ENCODE measurements at places on chromosomes 2 and 18.

GRCh38 chr2:127179766-127180165, 40.3 kb downstream of the CYP27C1 start:
- no peak for DNase-seq

- no peak for DNase-seq
These were observed 50.6 kb upstream of the GPC1 start for GRCh38 chr2:240384711-240385450.

DNA sequence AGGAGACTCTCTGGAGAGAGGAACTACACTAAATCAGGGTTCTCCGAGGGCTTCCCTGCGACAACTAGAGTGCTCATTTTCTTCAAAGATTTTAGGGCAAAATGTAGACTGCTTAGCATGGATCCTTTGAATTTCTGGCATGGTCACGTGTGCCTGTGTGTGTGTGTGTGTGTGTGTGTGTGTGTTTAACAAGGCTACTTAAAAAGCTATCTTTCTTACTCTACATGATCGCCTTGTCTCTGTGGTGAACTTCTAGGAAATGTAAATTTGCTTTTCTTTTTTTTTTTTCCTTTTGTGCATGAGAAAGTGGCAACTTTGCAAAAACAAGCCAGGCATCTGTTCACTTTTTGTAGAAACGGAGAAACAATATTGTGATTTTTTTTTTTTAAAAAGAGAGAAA, 43.9 kb downstream of the SOX11 start:
- DNase-seq, result no peak

DNA sequence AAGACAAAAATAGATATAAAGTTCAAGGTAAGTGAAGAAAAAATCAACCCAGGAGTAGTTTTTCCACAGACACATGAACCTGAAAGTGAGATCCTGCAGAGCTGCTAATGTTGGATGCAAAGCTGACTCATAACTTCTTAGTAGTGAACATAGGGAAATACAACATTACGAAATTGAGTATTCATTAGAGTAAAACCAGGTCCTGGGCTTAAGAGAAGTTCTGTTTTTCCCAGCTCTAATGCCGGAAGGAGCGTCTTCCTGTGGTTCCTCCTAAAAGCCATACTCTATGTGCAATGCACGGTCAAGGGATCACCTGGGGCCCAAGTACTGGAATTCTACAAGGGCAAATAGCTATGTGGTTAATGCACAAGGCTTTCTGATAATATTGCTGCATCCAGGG, 141.7 kb downstream of the RBMS1 start:
- no peak for DNase-seq

DNA sequence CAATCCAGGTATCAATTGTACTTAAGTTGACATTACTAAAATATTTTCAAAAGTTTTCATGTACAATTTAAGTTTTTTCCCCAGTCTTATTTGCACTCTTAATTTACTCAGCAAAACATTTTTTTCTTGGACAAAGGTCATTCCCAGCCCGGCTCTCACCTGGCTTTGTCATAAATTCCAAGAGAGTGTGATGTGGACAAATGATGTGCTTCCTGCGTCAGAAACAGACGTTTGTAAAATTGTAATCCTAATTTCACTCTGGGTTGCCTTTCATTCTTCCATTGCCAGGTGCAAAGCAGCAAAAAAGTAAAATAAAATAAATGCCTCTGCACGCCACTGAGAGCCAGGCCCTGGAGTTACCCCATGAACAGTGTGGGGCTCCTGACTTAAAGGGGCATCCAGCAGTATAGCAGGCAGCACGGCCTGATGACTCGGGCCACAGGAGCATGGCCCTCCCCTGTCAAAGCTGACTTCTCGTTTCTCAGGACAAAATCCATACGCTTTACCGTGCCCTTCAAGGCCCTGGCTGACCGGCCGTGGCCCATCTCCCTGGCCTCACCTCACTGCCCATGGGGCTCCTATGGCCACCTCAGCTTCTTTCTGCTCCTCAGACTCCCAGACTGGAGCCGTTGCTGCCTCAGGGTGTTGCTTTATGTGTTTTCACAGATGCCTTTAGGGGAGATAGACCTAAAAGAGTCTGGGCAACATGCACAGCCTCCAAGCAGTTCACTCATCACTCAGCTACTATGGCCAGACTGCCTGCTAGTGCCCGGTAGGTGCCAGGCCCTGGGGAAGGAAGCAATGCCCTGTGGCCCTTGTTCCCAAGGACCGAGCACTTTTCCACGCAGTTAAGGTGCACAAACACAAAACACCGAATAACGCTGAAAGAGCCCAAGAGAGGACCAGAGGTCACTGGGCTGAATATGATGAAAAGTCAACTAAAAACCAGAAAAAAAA, 7.6 kb upstream of the TMEM185B start:
- no peak for DNase-seq

DNA sequence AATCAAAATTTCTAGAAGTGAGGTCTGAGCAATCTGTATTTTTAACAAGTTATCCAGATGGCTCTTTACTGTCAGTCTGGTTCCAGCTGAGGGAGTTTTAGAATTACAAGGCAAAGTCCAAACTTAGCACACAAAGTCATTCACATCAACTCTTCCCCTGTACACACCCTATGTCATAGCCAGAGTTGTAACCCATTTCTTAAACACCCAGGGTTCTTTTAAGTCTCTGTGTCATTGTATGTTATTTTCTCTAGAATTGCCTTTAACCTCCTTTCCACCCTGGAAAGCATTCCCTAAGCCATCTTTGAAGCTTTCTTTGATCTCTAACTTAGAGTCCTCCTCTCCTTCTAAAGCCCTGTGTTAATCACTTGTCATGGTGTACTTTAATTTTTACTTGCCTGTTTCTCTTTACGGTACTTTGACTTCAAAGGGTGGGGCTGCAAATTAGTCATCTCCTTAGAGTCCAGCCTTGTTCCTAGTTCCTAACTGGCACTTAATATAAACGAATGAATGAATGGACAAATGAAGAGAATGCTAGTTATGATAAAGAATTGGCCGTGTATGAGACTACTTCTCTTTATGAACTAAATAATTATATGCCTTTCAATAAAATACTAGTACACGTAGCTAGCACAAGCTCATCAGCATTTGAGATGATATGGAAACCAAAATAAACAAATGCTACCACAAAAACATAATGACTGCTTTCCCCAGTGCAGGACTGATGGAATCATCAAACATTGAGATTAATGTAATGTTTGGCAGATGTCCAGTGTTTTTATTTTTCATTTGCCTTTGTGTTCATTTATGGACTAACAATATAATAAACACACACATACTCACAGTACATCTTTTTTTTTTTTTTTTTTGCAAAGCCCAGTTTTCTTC, 11.9 kb upstream of the ACTR3 start:
- DNase-seq, result no peak

DNA sequence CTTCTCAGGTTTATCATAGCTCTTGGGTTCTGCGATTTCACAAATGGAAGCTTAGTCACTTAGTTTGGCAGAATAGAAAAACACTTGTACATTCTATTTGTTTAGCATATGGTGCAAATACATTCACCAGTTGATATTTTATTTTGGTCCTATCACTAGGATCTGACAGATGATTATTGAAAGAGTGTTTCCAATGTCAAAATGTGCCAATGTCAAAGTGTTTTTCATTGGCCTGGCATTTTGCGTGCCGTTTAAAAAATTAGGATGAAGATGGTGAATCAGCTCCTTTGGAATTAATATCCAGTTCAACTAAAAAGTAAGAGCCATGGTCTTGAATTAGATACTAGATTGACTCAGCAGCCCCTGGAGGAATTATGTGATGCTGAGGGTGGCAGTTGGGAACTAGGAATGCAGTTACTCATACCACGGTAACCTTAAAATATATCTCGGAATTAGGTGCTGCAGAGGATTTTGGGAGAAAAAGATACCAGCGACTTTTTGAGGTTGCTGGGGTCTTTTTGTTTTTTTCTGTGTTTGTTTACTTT, 87.0 kb downstream of the SPHKAP start:
- no peak for DNase-seq

DNA sequence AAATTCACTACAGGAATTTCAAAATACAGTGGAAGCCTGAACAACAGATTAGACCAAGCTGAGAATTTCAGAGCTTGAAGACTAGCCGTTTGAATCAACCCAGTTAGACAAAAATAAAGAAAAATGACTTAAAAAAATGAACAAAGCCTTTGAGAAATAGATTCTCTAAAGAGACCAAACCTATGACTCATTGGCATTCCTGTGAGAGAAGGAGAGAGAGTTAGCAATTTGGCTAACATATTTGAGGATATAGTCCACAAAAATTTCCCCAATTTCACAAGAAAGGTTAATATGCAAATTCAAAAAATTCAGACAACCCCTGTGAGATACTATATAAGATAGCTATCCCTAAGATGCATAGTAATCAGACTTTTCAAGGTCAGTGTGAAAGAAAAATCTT, 78.0 kb downstream of the MYO3B start:
- DNase-seq, result no peak

- no peak for DNase-seq
These were observed 713.7 kb upstream of the CHAC2 start for GRCh38 chr2:53053937-53054336.

- no peak for DNase-seq
These were observed 2.1 kb upstream of the HAAO start for GRCh38 chr2:42794271-42795046.

GRCh38 chr2:86211033-86211795, 12.0 kb downstream of the MRPL35 start:
- no peak for DNase-seq

DNA sequence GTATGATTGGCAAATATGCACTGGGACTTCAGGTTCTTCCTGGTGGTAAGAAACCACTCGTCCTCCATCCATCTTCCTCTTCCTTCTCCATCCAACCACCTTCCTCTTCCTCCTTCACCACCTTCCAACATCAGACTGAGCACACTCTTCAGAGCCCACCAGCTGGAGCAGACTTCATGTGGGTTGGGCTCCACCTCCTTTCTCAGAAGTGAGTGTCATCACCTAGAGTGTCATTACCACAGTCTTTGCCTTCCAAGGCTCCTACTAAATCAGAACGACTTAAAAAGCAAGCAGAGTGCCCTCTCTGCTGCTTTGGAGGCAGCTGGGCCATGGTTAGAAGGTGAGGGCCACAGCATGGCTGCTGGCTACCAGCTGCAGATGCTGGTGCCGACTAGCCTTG, 171.6 kb downstream of the SH3RF3 start:
- no peak for DNase-seq

GRCh38 chr2:11602563-11603204, 67.3 kb downstream of the NTSR2 start:
- no peak for DNase-seq

DNA sequence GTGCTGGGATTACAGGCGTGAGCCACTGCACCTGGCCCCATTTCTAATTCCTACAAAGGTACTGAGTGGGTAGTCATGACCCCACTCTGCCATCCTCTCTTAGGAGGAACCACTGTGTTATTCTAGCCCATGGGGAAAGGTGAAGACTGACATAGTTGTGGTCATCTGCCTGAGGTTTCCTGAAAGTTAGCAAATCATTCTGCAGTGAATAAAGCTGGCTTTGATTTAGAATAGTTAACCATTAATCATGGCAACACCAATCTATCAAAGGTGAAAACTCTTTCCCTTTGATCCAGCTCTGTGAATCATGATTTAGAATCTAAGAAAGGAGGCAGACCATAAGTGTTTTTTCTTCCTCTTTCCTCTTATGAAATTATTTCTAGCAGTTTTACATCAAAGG, 50.8 kb downstream of the SUMO1 start:
- DNase-seq, result no peak

DNA sequence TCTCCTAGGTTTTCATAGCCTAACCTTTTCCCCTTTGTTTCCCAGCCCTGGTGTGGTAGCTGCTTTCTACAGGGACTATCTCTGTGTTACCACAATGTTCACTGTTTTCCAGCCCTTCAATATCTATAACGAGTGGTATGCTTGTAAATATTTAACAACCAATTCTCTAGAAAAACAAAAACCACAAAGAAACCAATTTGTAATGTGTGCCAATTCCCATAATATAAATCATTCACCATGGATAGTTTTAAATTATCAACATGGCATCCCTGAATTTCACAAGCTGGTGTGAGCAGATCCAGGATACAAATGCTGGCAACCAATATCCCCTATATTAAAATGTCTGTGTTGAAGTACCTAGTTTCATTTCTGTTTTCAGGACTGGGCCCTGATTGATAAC, 207.5 kb upstream of the FBXO11 start:
- DNase-seq, result no peak

DNA sequence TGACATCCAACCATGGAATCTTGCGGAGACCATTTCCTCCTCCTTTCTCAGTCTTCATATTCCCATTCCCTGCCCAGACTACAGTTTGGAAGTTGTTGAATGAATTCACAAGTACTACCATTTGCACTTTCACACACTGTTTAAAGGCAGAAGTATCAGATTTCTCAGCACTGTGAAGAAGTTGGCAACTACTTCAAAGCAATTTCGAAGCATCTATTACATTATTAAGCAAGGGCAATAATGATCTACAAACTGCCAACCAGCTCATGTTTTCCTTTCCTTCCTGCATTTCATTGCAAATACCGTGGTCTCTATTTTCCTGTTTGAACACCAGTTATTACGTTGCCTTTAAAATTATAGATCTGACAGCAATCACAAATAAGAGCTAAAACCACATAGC, 105.5 kb downstream of the IRS1 start:
- no peak for DNase-seq

DNA sequence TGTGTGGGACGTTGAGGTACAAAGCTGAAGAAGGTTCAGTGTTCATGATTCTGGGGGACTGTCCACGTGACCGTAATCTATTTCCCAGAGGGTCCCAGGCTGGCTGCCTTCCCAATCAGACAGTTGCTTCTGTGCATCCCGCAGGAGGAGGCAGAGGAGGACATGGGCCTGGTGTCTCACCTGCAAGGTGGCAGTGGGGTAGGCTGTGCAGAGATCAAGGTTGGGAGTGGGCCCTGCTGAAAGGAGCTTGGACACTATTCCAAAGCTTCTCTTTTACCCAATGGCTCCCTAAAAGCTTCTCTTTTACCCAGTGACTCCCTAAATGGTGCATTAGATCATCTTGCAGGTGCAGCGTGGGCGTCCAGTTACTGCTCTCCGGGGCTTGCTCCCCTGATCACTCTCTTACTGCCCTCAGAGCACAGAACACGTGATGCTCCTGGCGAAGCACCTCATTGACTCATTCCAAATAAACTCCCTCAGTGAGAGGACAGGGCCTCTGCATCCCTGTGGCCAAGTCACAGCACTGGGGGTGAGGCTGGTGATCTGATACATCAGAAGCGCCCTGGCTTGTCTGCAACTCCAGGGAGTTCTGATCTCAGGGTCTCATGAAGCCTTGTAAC, 41.5 kb downstream of the RNF144A start:
- DNase-seq, result no peak

- DNase-seq, result no peak
These were observed 23.8 kb upstream of the PTMA start for GRCh38 chr2:231684314-231685223.

GRCh38 chr2:140108706-140109475, 1328.7 kb upstream of the NXPH2 start:
- DNase-seq, result no peak

DNA sequence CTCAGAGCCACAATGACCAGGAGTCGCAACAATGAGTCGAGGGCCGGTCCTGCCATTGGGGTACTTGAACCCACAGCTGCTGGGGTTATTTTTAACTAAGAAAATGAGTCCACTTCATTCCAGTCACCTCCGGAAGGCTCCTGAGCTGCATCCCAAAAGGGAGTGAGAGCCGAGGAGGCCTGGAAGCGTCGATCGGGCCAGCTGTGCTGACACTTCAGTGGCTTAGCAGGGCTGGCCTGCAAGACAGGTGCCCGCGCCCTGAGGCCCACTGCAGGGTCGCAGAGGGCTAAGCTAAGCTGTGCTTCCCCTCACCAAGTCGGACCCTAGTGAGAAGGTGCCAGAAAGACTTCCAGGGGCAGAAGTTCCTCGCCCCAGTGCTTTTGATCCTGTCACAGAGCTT, 21.1 kb downstream of the TBC1D8 start:
- no peak for DNase-seq

- no peak for DNase-seq
These were observed 8.1 kb upstream of the CCL20 start for GRCh38 chr2:227805578-227805977.
